ENCODE measurements at places on chromosomes 1 and 21. TPM values are rescaled to one million over a fixed set of nuclear protein-coding genes. Genes with fewer than 3 reads are reported as not detected.

The TEKT2 gene
- 0.73 TPM for total RNA-seq

The SLAMF6 gene
- total RNA-seq = 0.49 TPM

The FCAMR gene
- total RNA-seq = not detected

The OR2L2 gene
- not detected for total RNA-seq

The CATSPERE gene
- 2.3 TPM for total RNA-seq

The MAN1A2 gene
- 51.8 TPM for total RNA-seq

The KLHDC9 gene
- total RNA-seq = 22.6 TPM

The MAP1LC3C gene
- 15.0 TPM for total RNA-seq

GRCh38 chr1:32972814-32973428, 8.3 kb upstream of the RNF19B start:
- peak; percentile 89 for ATAC-seq

DNA sequence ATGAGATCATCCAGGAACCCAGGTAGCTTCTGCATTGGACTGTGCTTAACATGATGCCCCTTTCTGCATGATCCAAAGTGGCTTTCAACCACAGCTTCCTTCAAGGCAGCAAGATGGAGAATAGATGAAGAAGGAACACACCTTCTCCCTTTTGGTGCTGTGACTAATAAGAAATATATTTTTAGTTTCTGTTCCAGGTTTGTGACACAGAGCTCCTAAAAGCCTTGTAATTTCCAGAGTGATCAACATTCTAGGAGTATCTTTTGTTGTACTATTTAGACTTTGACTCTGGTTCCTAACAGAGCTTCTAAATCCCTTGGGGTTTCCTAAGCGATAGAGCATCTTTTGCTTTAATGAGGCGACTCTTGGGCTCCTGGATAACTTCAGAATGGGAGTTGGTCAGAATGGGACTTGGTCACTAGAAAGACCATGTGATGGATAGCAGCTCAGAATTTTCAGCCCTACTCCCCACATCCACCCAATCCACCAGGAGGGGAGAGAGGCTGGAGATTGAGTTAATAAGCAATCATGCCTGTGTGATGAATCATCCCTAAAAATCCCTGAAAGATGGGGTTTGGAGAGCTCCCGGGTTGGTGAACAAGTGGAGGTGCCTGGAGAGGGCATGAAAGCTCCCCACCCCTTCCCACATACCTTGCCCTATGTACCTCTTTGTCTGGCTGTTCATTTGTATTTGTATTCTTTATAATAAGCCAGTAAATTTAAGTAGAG, 134.8 kb downstream of the FGGY start:
- no peak for ATAC-seq

DNA sequence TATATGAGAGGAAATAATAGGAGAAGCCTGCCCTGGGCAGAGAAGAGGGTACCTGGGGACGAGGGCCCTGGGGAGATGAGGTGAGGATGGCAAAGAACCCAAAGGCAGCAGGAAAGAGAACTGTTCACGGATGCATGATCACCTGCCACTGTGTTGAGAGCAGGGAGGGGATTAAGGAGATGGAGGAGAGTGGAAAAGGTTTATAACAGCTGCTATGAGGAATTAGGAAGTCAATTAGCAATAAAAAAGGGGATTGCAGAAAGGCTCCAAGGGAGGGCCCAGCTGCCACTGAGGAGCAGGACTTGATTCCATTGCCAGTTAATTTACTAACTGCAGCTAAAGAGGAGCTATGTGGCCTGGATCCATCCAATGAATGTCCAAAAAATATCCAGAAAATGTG, 61.1 kb downstream of the GFI1 start:
- ATAC-seq = no peak

DNA sequence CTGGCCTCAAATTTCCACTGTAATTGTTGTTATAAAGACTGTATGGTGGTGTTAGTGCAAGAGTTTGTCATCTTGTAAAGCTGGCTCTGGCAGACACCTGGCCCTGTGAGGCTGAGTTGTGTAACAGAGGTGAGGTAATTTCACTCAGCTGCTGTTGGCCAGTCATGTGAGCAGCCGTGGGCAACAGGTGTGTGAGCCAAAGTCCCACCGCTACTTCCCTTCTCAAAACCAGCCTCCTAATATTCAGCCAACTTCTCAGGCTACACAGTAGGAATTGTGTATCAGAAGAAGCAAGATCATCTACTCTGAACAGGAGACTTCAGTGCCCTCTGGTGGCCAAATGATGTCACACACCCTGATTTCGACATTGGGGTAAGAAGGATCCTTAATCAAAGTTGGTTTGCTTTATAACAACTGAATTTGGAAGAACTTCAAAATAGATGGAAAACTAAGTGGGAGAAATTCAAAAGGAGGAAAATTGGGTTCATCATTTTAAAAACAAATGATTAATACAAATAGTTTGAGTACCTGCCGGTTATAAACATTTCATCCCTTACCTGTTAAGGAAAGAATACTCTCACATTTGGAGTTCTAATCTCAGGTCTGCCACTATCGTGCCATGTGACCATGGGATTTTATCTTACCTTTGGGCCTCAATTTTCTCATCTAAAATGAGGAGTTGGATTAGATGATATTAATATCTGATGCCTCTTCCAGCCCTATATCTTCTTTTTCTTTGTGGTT, 2.6 kb upstream of the CREG1 start:
- ATAC-seq = no peak

DNA sequence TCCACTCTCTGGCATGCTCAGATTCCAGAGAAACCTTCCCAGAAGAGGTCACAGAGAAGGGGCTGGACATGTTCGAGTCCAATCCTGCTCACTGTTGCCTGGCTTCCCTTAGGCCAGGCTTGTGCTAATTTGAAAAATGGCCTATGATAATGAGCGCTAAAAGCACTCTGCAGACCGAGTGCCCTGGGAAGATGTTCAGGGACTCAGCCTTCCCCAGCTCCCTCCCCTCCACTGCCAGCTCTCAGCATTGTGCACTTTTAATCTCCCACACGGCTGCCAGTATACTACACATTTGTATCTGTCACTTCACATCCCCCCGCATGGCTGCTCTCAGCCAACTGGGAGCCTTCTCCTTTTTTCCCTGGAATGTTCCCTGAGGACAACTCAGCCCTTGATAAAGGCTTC, 24.1 kb downstream of the FAM163A start:
- no peak for ATAC-seq

GRCh38 chr1:229582011-229582694, 23.6 kb upstream of the ABCB10 start:
- ATAC-seq = peak; percentile 58

DNA sequence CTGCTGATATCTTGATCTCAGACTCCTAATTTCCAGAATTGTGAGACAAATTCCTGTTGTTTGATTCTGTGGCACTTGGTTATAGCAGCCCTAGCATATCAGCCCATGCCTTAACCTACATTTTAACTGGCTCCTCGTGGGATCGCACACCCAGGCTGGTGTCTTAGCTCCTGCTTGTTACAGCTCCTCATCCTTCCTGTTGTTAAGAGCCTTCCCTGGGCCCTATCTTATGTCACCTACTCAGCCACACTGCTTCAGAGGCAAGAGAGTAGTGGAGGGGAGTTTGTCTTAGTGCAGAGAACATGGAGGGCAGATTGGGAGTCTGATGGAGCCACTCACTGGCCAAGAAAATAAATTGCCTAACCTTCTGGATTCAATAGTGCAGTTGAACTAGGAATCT, 131.0 kb downstream of the ROR1 start:
- ATAC-seq = no peak

GRCh38 chr21:41124641-41125201, 43.2 kb upstream of the BACE2 start:
- ATAC-seq = peak; percentile 59

- ATAC-seq = no peak
These were observed 113.7 kb downstream of the ZSCAN20 start for GRCh38 chr1:33586106-33586505.

DNA sequence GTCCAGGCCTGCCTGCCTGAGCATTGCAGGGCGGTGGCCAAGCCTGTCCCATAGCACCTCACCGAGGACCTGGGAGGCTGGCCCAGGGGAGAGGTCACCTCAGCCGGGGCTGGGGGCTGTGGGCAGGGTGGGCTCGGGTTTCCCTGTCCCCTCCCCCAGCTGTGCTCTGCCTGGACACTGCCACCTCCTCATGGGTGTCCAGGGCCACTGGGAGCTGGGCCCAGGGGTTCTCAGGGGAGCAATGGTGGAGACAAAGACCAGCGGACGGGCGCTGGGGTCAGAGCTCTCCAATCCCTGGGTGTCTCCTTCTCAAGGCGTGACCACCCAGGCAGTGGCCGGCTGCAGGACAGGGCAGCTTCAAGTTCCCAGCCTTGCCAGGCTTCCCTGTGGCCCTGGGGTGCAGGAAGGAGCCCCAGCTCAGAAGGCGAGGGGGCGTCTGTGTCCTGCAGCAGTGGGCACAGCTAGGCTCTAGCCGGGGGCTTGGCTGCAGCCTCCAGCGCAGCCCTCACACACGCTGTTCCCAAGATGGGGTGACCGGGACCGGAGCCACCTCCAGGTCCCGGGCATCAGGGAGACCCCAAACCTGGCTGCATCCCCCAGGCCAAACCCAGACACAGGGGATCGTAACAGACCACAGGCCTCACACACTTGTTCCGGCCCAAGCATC, 29.0 kb downstream of the TP73 start:
- ATAC-seq = no peak

GRCh38 chr1:175737451-175737850, 5.9 kb downstream of the TNR start:
- no peak for ATAC-seq

DNA sequence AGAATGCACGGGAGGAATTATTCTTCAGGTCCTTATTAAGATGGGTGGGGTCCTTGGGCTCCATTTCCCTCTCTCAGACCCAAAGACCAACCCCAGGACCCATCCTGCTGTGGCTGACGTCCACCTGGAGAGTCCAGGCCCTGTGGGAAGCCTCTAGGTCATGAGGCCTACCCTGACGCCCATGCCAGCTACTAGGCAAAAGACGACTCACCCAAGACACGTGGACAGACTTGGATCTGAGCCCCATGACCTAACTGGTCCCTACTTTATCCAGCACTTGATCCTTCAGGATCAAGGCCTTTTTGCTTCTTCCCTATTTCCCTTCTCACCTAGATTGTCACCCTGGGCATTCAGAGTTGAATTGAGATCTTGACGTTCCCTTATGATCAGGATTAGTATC, 56.0 kb upstream of the CASZ1 start:
- ATAC-seq = no peak

DNA sequence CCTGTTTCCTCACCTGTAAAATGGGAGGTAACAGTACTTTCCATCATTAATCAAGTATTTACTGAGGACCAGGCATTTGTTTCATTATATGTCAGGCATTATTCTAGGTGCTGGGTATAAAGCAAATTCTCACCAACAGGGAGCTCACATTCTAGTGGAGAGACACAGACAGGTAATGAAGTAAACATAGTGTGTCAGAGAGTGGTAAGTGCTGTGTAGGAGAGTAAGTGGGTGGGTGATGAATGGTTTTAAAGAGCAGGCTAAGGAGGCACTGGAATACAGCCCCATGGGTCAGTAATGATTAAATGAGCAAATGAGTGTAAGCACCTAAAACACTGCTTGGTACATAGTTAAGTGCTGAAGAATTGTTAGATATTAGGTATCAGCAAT, 60.4 kb downstream of the DNTTIP2 start:
- ATAC-seq = no peak

GRCh38 chr1:54708385-54708784, 7.3 kb upstream of the TTC4 start:
- ATAC-seq = no peak

- ATAC-seq = no peak
These were observed 5.3 kb upstream of the AMIGO1 start for GRCh38 chr1:109514846-109515245.

DNA sequence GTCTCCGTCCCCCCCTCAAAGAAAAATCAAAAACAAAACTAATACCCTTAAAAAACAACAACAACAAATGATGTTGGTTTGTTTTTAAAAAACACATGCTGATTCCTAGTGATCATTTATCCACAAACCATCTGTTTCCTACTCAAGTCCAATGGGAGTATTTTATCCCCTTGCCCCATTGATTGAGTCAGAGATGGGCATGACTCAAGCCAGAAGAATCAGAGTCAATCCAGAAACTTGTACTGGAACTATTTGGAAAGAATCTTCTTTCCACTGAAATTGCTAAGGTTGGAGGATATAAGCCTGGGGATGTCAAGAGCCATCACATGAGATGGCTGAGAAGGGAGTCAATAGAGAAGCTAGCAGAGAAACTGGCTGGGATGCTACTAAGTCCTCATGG, 176.4 kb downstream of the MIS18A start:
- no peak for ATAC-seq

DNA sequence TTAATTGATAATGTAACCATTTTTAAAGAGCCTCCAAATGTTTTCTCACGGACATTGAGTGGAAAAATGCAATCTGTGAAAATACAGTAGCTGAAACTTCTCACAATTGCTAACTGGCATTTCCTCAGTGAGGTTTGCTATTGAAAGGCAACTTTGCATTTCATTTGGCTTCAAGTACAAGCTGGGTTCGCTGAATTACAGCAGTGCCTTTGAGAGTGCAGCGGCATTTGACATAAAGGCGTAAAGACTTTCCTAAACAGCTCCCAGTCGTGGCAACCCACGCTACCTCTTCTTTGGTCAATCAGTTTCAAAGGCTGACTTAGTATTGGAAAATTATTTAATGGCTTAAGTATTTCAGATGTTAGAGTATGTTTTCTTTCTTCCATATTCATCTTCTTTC, 39.3 kb upstream of the ZBTB18 start:
- no peak for ATAC-seq

DNA sequence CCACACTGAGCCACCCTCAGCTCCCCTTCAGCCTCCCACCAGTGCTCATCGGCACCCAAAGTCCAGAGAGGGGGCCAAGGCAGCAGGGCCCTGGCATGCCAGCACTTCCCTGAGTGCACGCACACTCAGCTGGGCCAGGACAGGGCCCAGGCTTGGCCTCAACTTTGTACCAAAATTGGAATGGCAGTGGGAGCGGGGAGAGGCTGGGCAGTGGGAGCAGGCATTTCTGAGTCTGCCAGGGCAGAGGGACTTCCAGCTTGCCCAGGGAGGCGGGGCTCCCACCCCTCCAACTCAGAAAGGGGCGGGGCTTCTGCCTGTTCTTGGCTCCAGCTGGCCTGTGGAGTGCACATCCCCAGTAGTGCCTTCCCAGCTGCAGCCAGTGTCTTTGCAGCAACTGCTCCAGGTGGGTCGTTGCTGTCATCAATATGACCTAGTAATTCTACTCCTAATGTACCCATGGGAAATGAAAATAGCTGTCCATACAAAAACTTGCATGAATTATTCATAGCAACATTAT, 10.3 kb upstream of the SNX7 start:
- ATAC-seq = no peak

DNA sequence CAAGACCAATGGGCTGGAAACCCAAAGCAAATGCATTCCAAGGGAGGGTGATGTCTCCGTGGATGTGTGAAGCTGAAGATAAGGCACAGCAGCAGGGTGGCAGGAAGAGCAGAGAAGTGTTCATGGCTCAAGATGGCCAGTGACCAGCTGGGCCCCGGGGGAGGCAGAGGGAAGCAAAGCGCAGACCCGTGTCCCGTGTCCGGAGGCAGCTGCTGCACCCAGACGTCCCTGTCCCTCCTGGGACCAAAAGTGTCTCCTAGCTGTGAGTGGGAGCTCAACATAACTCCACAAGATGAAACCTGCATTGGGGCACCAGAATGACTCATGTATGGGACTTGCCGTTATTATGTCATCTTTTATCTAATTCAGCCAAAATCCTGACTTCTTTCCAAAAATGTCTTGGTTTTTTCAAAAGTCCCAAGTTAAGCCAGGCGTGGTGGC, 118.2 kb downstream of the RIPK4 start:
- ATAC-seq = no peak
